ENCODE measurements at places on chromosomes 3 and 15.
A peak's percentile ranks its signal among the peaks of the same experiment; 100 is the strongest.

- DNase-seq, result no peak
These were observed 6.0 kb downstream of the C3orf62 start for GRCh38 chr3:49271047-49271446.

- DNase-seq, result no peak
These were observed 323.2 kb downstream of the PLCL2 start for GRCh38 chr3:17207979-17208378.

GRCh38 chr15:45112143-45112590 lies 1.8 kb downstream of the DUOX2 start:
- no peak for DNase-seq

DNA sequence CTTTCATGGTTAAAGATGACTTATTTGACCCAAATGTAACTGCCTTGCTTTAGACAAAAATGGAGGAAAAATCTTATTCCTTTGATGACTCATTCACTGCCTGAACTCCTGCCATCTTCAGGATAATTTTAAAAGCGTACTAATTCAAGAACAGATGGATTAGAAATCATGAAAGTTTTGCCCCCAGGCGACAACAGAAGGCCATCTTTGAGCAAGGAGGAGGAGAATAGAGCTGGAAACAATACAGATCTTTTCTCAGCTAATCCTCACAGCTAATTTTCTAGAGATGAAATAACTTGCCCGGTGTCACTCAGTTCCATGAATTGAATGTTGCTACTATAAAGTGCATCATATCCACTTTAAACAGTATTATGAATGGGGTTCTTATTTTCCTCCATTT lies 324.7 kb upstream of the RARB start:
- DNase-seq, result no peak

GRCh38 chr15:80780416-80781221 lies 1.4 kb downstream of the CEMIP start:
- peak; percentile 70 for DNase-seq

- no peak for DNase-seq
These were observed 479.6 kb upstream of the EPHA6 start for GRCh38 chr3:96334779-96335178.

Measured in epithelial cell of esophagus (primary cell).